ENCODE measurements at places on chromosomes 5 and 9.
A peak's percentile ranks its signal among the peaks of the same experiment; 100 is the strongest.

DNA sequence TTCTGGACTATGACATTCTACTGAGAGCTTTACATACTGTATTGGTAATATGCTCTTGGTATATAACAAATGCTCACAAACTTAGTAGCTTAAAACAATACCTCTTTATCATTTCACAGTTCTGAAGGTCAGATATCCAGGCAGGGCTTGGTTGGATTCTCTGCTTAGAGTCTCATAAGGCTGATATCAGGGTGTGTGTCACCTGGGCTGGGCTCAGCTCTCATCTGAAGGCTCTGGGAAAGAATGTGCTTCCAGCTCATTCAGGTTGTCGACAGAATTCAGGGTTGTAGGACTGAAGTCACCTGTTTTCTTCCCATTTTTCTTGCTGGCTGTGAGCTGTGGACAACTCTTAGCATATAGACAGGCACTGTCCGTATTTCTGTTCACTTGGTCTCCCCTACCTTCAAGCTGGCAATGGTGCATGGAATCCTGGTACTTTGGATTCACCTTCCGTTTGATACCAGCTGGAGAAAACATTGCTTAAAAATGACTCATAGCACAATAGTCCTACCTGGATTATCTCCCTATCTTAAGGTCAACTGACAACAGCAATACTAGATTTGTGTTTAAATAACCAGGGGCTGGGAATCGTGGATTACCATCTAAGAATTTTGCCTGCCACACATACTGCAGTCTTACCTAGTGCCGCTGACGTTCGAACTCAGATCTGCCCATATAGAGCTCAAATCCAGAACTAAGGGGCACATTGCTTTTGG is 69.2 kb downstream of the RCL1 start:
- no peak for DNase-seq

- DNase-seq = no peak
These were observed 60.2 kb downstream of the MELK start for GRCh38 chr9:36632892-36633291.

DNA sequence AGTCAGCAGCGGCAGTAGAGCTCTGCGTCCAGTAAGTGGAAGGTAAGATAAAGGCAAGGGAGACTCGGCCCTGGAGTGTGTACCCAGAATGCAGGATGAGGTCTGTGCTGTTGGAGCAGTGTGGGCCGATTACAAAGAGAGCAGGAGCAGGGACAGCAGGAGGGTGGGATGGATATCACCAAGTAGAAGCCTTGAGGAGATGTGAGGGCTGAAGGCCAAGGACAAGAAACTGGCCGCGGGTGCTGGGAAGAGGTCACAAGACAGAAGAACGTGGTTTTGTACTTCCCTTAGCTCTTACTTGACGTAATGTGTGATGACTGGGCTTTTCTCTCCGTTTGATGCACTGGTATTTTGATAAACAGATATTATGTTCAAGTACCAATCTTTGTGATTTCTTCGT is 43.7 kb downstream of the OR2V1 start:
- DNase-seq = no peak

- DNase-seq = no peak
These were observed 28.8 kb downstream of the CNTFR start for GRCh38 chr9:34560599-34561214.

- no peak for DNase-seq
These were observed 27.5 kb upstream of the DNAH5 start for GRCh38 chr5:13972029-13972428.

DNA sequence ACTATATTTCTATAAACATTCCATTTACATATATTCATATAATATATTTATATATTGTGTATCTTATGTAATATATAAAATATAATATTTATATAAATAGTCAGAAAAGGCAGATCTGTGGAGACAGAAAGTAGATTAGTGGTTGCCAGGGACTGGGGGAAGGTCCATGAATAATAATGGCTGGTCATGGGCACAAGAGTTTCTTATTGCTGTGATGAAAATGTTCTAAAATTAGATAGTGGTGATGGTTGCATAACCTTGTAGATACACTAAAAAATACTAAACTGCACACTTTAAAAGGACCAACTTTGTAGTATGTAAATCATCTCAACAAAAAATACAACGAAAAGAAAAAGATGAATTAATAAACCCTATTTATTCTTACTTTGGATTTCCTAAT is 47.3 kb downstream of the NUP155 start:
- no peak for DNase-seq

GRCh38 chr5:149839761-149840160 is 104.8 kb downstream of the PDE6A start:
- DNase-seq = no peak

DNA sequence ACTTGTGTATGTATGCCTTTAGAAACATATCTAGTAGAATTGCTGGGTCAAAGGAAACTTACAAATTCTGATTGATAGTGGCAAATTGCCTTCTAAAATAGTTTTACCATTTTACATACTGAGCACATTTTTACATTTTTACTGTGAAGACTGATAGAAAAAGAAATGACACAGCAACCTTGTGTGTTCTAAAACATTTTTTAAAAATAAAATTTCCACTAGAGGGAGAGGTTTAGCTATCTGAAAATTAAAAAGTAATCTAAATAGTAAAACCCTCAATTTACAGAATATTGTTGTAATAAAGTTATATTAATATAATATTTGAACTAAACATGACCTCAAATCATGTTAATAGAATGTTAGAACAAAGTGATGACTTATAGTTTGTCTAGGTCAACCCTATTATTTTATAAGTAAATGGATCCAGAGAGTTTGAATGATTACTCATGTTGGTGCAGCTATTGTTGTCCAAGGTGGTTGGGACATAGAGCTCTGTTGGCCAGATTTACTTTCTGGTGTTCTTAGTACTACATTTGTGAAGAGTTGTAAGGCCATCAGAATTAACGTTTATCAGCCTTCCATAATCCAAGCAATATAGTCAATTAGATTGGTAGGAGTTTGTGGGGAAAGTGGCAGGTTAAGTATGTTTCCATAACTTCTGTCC is 17.2 kb downstream of the CENPP start:
- no peak for DNase-seq

- no peak for DNase-seq
These were observed 536.6 kb downstream of the PDE4D start for GRCh38 chr5:59356813-59357380.

DNA sequence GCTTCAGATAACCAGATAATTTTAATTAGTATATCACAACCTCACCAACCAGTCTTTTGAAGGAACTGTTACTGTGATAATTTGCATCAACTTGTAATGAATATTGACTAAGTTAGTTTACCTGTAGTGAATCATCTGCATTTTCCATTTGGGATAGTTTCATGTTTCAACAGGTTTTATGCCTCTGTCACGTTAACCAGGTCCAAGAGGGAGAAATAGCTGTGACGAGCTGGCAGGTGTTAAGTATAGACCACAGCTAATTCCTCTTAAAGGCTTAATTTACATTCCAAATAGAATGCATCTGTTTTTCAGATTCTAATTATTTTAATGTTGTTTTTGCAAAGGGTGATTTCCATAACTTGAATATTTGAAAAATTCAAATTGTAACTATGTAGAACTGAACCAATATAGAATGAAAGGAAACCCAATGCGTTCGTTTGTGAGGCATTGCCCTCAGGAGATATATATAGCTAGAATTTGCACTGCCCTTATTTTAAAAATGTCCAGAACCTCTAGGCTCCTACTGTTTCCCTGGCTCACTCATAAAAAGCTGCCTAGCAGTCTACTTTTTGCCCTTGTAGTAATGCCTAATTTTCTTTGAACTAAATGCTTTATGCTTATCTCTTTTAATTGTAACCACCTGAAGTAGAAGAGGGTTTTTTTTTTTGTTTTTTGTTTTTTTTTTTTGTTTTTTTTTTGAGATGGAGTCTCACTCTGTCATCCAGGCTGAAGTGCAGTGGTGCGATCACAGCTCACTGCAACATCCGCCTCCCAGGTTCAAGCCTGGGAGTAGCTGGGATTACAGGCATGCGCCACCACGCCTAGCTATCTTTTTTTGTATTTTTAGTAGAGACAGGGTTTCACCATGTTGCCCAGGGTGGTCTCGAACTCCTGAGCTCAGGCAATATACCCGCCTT is 270.5 kb downstream of the SMARCA2 start:
- DNase-seq = no peak

GRCh38 chr5:94010814-94011213 is 269.4 kb upstream of the POU5F2 start:
- no peak for DNase-seq

- no peak for DNase-seq
These were observed 283.8 kb downstream of the FBXL7 start for GRCh38 chr5:15783734-15784133.

GRCh38 chr5:31701642-31702299 is 62.8 kb downstream of the PDZD2 start:
- no peak for DNase-seq

- peak; percentile 88 for DNase-seq
These were observed 168.5 kb downstream of the DOCK2 start for GRCh38 chr5:169805527-169805934.

DNA sequence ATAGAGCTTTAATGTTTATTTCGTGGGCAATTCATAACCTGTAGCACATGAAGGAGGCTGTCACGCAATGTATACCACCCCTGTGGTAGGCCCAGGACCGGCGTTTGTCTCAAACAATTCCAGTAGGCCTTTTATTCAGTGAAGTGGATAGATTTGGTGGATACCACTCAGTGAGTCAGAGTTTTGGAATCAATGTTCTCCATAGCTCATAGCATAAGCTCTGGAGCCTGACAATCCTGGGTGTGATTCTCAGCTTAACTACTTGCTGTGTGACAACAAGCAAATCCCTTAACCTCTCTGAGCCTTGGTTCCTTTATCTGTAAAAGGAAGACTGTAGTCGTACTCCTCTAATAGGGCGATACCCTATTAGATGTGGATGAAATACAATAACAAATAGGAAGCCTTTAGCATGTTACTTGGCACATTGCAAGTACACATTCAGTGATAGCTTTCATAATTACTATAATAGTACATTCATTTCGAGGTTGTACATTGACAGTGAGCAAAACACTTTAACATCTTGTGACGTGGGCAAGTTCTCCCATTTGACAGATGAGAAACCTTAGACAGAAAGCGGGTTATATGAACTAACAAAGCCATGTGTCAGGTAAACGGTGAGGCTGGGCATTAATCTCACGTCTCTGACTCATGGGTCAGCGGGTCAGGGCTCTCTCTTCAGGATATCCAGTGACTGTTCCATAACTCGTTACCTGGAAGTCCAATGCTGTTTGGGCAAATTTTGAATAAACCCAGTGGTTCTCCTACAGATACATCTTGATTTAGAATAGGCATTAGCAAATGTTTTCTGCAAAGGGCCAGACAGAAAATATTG is 130.8 kb downstream of the C9orf152 start:
- DNase-seq = no peak

GRCh38 chr9:83056174-83056573 is 6.8 kb downstream of the RASEF start:
- no peak for DNase-seq

Measured in GM12864 (cell line).